ENCODE measurements at places on chromosomes 1 and 21.

- no peak for DNase-seq
Observed at GRCh38 chr1:229148041-229148671, 122.8 kb upstream of the RAB4A start.

DNA sequence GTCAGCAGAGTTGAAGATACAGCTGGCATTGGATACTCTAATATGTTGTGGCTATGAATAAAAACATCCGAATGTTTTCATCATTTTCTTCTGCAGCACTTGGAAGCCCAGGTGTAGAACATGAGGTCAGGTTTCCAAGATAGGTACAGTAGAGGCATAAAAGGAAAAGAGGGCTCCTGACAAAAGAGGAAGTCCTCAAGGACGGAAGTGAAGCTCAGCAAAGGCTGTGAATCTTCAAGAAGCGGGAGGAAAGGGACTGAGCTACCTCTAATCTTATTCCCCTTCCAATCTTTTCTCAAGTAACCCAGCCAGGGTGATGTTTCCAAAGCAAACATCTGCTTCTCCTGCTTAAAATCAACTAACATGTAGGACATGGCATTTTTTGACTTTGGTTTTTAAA lies 4.4 kb upstream of the PIK3C2B start:
- DNase-seq = no peak

DNA sequence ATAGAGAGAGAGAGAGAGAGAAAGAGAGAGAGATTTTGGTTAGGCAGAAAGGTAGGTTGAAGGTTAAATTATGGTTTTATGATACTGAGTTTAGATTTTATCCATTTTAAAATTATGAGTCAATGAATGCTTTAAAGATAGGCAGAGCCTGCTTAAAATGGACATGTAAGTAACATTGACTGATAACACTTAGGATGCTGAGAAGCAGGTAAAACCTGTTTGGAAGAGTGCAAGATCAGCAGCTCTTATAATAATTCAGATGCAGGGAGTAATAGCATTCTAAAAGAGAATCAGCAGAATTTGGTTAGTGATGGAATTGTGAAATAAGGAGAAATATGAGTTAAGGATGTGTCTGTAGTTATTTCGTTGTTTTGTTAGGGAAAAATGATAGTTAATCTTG lies 446.6 kb downstream of the PLA2G4A start:
- no peak for DNase-seq

GRCh38 chr21:15197696-15198095 lies 132.9 kb upstream of the NRIP1 start:
- DNase-seq = no peak

DNA sequence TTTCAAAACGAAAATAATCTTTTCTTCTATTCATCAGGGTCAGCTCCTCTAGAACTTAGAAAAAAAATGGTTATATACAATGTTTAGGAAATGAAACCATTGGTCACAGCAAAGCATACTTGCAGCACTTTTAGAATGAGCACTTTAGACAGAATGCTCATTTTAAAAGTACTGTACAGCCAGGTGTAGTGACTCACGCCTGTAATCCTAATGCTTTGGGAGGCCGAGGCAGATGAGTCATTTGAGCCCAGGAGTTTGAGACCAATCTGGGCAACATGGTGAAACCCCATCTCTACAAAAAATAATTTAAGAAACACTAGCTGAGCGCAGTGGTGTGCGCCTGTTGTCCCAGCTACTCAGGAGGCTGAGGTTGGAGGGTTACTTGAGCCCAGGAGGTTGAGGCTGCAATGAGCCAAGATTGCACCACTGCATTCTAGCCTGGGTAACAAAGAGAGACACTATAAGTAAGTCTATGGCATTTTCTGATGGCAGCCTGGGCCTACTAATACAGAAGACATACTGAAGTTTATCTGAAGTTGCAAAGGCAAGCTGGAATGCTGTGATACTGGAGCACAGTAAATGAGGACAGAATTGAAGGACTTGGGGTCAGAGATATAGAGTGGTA lies 48.9 kb upstream of the ZNF326 start:
- no peak for DNase-seq

- DNase-seq = peak; percentile 46
Observed at GRCh38 chr1:160739098-160739511, at the start of gene SLAMF7. Gene SLAMF7, plus strand, starts transcription at chr1:160739247. Its CDS starts 55 bp downstream, at chr1:160739302.

DNA sequence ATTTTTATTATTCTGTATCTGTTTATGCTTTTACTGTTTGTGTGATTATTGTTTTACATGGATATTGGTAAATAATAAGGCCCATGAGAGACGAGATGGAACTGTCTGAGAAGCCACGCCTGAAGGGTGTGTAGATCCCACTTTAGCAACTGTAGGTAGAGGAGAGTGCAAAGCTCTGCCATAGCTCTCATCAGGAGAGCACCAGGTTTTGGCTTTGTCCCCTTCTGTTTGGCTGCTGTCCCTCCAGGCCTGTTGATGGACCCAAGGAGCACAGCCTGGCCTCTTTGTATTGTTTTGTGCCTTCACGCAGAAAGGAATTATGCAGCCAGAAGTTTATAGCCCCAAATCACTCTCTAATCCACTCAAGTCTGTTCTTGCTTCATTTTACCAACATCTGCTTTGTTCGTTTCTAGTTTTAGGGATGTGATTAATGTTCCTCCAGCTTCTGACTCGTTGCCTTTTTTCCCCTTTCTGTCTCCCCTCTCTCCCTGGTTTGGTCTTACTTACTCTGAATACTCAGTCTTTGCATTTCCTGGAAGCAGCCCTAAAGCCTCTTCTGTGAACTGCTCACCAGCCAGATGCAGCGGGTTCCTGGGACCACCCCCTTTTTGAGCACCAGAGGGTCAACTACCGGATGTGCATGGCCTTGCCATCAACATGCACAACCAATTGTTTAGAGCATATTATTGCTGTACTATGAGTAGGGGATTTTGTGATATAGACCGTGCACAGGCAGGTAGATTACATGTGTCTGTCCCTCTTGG lies 127.3 kb downstream of the HHAT start:
- no peak for DNase-seq

DNA sequence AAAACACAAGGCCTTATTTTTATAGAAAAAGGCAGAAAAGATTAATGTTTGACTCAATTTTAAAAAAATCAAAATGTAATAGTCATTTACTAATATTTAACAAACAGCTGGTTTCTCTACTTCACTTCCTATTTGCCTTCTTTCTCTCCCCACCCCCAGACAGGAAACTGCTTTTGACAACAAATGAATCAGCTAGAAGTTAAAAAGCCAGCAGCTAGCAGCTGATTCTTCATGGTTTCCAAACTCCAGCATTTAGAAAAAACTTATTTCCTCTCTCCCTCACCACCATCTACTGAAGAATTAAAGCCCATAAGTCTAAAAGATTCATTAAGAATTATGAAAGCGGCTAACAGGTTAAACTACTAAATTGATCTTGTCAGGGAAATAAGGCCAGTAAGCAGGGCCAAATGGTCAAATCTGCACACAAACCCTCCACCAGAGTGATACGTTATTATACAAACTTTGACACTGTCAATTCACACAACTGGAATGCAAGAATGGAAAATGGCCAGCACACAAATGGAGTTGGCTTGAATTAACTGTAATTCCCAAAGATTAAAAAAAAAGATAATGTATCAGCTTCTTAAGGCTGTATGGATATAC lies 4.0 kb downstream of the WDR26 start:
- peak; percentile 10 for DNase-seq

GRCh38 chr1:16158993-16159831 lies 3.3 kb upstream of the EPHA2 start:
- DNase-seq = no peak

- DNase-seq = no peak
Observed at GRCh38 chr1:212607913-212608391, 609 bp upstream of the ATF3 start.

GRCh38 chr1:167121375-167122120 lies 27.7 kb downstream of the STYXL2 start:
- DNase-seq = no peak

GRCh38 chr1:63534406-63534805 lies 11.1 kb downstream of the EFCAB7 start:
- no peak for DNase-seq

DNA sequence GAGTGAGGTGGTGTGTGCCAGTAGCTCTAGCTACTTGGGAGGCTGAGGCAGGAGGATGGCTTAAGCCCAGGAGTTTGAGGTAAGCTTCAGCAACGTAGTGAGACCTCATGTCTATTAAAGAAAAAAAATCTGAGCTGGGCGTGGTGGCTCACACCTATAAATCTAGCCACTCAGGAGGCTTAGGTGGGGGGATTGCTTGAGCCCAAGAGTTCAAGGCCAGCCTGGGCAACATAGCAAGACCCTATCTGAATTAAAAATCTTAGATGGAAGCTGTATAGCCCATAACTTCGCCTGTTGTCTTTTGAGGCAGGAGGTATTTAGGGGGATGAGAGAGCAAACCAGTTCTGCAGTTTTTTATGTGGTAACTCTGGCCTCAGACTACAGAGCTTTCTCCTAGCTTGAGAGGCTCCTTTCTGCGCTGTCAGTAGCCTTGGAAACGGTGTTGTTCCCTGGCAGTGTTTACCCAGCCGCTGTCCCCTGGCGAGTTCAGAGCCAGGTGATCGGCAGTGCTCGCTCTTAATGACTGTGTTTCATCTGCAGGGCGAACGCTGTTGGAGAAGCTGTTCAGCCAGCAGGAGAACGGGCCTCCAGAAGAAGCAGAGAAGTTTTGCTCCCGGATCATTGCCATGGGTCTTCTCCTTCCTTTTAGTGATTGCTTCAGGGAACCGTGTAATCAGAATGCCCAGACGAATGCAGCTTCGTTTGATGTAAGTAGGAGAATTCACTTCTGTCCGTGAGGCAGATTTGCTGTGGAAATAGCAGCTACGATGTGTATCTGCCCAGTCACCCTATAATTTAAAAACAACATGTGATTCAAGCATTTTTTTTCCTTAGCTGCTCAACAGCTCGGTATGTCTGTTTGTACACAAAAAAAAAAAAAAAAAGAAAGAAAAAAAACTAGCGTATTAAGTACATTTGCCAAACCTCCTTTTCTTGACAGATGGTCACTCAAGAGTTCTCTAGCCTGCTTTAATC lies 31.2 kb downstream of the FMN2 start:
- DNase-seq = no peak

DNA sequence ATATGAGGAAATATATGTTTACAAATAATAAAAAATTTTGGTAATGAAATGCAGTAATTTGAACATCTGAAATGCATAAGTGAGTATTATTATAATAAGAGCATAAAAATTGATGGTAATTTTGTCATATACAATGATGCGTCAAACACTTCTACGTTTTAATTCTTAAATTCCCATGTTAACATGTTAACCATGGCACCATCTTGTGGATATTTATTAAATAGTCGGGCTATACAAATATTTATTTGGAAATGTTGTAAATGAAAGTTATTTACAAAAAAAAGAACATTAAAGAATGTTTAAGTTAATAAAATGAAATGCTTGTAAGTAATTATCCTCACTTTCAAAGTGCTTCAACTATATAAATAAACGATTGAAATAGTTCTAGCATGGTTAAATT lies 57.2 kb upstream of the C1orf185 start:
- DNase-seq = no peak

DNA sequence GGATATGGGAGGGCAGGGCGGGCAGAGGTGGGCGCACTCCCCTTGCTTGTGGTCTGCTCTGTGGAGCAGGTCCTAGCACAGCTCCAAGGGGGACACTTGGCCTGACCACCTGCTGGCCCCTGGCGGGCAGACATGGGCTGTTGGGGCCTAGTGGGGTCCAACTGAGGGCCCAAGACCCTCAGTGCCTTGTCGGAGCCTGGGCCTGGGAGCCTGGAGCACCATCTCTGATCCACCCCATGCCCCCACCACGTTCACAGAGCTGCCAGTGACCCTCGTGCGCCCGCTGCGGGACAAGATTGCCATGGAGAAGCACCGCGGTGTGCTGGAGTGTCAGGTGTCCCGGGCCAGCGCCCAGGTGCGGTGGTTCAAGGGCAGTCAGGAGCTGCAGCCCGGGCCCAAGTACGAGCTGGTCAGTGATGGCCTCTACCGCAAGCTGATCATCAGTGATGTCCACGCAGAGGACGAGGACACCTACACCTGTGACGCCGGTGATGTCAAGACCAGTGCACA lies 70.6 kb downstream of the OBSCN start:
- DNase-seq = no peak

GRCh38 chr1:102853701-102854187 lies 254.6 kb downstream of the COL11A1 start:
- no peak for DNase-seq

GRCh38 chr1:95467036-95467435 lies 233.0 kb downstream of the RWDD3 start:
- no peak for DNase-seq

- DNase-seq = no peak
Observed at GRCh38 chr1:180269645-180270529, 39.8 kb downstream of the LHX4 start.

GRCh38 chr21:27393726-27394125 lies 426.8 kb upstream of the ADAMTS5 start:
- no peak for DNase-seq

- DNase-seq = no peak
Observed at GRCh38 chr1:245810181-245810769, 655.5 kb downstream of the KIF26B start.

DNA sequence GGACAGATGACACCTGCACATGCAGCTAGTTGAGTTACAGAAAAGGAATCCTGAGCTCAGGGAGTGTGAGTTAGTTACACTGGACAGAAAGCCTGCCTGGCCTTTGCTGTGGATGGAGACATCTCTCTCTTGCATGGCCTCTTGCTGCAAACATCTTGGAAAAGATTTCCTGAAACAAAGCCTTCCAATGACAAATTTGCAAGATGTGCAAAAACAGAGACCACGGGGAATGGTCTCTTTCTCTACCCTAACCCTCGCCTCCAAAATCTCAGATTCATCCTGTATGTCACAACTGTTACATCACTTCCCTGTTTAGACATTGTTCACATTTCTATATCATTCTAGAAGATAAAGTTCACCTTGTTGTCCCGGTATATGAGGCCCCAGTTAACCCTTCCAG lies 415.6 kb downstream of the RYR2 start:
- DNase-seq = no peak

DNA sequence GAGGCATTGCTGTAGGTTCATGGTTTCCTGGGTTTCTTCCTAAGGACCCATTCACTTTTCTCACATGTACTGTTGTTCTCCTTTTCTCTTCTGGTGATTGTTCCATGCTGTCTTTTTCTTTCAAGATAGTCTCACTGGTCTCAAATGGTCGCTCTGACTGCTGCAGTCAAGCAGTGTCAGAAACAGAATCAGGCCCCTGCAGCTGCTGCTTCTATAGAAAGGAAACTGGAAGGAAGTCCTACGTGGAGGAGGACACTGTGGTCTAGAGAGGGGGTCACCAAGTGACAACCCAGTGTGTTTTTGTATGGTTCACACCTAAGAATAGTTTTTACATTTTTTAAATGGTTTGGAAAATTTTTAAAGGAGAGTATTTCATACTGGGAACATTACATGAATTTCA lies 2.4 kb downstream of the NECAP2 start:
- DNase-seq = no peak

GRCh38 chr1:244709476-244710368 lies 56.8 kb downstream of the DESI2 start:
- DNase-seq = no peak
